ENCODE measurements at places on chromosomes 13 and 19.

- no peak for DNase-seq
These were observed 157.0 kb downstream of the KDM4B start for GRCh38 chr19:5125797-5126497.

GRCh38 chr19:2089001-2089711, 7.0 kb downstream of the MOB3A start:
- no peak for DNase-seq

GRCh38 chr19:15124572-15125231, 17.5 kb downstream of the SYDE1 start:
- DNase-seq = no peak

GRCh38 chr13:27341616-27342015, 71.0 kb downstream of the RASL11A start:
- no peak for DNase-seq

DNA sequence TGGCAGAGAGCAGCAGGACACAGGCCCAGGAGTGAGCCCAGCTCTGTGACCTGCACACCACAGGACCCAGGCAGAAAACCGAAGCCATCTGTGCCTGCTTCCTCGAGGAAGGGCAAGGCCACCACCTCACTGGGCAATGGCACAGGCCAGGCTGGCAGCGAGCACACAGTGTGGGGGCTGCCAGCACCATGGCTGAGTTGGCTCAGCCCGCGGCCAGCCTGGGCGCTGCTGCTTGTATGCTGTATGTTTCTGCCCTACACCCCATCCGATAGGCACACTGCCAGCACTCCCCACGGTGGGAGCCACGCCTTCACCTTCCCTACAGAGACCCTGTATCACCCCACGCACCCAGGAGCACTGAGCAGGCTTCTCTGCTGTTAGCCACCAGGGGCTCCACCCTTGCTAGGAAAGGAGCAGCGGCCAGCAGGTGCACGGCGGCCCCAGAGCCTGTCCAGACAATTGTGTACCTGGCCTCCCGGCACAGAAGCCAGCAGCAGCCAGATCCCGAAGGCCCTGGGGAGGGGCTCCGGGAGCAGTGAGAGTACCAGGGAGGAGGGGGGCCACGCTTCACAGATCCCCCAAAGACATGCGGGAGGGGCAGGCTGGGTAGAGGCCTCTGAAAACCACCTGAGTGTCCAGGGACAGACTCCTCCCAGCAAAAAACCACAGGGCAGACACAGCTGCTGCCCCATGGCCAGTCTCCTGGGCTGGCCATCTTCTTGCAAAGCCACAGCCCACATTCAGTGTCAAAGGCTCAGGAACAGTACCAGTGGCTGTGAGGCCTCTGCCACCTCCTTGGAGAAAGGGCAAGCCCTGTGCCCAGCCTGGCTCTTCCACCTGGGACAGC, 56.1 kb downstream of the MLLT1 start:
- no peak for DNase-seq

GRCh38 chr13:42216422-42216735, 55.6 kb upstream of the AKAP11 start:
- DNase-seq = no peak
